ENCODE measurements at places on chromosomes 11 and 22.

DNA sequence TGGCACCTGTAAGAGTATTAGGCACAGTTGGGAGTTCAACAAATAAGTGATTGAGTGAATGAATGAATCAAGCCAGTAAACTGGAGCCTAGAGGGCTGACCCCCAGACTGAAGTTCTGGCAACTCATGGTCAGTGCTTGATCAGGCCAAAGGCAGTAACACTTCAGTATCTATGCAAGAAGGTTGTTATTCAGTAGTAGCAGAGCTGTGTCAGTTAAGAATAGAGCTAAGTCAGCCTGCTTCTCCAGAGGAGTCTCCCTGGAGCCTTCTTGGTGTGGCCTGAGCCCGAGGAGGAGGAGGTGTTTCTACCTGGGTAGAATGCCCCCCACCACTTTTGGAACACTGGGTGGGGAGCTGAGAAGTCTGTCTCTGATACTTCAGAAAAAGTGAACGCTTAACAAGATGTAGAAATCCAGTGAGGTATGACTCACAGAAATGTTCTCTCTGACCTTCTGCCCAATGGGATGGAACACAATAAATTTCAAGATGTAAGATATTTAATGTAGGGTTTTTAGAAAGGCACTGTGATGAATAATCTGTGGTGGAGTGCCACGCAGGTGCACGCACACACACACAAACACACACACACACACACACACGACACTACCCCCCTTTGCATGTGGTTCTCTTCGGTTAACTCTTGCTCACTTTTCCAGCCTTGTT lies 219.9 kb downstream of the HIPK3 start:
- DNase-seq: no peak

- no peak for DNase-seq
Observed at GRCh38 chr11:122367809-122368231, 251.8 kb upstream of the BLID start.

DNA sequence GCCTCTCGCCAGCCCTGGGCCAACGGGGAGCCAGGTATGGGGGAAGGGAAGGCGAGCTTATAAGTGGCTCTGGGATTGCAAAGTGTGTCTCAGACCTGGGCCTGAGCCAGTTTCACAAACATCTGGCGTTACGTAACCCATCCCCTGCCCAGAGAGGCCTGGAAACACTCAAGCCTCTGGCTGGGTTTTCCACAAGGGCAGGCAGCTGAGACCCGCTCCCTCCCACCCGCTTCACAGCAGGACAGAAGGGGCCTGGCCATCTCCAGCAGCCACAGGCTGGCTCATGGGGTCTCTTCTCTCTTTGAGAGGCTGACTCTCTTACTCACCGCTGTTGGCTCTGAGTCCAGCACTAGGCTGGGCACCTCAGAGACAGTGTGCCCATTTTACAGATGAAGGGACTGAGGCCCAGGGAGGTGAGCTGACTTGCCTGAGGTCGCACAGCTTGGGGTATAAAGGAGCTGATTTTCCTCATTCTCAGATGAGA lies 44.5 kb downstream of the TRIOBP start:
- DNase-seq: no peak

GRCh38 chr11:117852309-117852708 lies 24.1 kb downstream of the FXYD6 start:
- no peak for DNase-seq

GRCh38 chr11:128632141-128632791 lies 44.9 kb upstream of the ETS1 start:
- DNase-seq: no peak

DNA sequence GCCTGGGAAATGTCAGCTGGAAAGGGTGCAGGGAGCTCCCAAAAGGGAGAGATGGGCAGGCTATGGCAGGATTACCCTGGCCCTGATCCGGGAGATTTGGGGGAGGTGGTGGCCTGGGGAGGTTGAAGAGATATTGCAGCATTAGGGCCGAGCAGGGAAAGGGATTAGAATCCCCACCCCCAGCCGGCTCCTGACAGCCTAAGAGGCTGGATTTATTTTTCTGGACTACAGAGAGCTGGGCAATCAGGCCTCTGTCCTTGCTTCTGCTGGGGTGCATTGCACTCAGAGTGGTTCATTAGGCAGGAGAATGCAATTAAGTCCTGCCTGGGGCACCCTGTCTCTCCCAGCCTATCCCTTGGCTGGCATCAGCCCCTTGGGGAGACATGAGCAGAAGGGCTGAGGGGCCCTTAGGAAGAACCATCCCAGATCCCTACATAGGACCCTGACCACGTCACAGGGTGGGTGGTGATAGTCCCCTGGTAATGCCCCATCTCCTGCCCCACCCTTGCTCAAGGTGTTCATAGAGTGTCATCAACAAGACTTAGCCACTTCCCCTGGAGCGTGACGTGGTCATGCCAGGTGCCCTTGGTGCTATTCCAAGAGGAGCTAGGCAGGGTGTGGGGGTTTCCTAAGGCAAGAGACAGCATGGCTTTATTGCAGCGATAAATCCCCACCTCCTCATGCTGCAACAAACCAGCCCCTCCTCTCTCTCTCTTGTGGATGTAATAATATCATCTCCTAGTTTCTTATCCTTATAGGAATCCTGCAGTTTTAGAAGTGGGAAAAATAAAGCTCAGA lies 38.4 kb upstream of the KLHL35 start:
- no peak for DNase-seq

GRCh38 chr11:93969925-93970922 lies 50.9 kb upstream of the HEPHL1 start:
- DNase-seq: no peak

DNA sequence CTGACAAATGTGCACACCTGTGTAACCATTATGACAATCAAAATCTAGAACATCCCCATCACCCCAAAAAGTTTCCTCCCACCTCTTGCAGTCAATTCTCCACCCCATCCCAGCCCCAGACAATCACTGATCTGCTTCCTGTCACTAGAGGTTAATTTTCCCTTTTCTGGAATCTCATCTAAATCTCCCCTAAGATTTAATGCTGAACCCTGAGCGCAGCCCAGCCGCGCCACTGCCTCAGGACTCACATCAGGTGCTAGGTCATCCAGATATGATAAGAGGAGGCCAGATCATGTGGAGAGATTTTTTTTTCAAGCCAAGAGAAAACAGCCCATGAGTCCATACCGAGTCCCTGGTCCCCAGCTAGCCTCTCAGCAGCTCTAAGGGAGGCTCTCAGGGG lies 4.3 kb upstream of the TMPRSS13 start:
- DNase-seq: no peak

- no peak for DNase-seq
Observed at GRCh38 chr22:30312053-30312452, 14.7 kb downstream of the TBC1D10A start.

DNA sequence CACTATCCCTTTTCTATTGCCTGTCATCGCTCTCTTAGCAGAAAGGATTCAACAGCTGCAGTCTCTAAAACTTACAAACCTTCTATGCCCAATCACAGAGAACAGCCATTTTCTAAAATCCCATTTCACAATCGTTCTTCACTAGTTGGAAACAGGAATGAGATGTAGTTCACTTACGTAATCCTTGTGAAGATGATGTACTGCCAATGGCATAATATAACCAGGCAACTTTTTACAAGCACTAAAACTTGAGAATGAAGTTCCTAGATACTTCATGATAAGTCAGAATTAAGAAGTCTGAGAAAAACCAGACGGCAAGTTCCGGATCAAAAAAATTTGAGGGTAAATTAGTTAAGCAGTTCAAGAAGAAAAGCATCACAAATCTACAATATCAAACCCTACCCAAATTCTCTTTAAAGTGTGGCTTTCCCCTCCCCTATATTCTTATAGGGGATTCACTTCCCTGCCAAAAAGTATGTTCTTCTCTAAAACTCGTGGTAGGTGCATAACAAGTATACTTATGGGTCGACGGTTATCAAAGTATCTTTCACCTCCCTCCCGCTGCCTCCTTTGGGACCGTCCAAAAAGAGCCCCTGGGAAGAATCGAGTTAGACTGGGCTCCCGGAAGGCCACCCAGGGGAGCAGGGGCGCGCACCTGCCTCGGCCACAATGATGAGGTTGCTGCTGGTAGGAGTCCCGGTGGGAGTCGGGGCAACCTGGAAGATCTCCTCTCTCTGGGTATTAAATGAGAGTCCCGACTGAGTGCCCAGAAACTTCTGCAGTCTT lies 666 bp downstream of the MSANTD4 start:
- no peak for DNase-seq

DNA sequence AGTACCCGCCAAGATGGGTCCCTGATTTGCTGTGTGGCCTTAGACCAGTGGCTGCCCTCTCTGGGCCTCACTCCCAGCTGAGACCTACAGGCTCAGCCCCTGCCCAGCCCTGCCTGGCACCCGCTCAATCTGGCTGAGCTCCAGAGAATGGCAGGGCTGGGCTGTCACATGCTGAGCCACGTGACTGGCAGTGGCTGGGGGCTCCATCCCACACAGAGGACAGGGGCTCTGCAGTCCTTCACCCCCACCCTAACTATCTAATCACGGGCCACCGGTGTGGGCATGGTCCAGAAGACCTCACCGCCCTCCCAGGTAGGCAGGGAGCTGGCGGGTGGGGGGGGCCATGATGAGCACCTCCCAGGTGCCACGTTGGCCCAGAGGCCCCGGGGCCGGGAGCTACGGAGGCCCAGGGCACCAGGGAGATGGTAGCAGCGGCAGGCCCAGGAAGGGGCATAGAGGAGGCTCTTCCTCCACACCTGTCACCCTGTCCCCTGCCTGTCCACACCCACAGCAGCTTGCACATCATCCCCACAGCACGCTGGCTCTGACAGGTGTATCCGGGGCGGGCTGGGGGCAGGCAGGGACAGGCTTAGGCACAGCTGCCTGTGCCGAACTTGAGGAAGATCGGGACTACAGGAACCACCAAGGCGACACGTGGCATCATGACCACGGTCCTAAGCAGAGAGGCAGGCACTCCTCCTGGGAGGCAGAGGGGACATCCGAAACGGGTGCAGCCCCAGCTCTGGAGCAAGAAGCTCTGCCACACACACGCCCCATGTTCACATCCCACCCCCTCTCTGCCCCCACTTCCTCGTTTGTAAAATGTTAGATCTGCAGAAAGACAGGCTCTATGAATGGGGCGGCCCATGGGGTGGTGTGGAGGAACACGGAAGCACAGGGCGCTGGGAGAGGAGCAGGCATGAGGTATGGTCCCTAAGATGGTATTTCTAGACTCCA lies 1.5 kb upstream of the ALDH3B1 start:
- DNase-seq: no peak

GRCh38 chr22:30021881-30022619 lies 58.2 kb upstream of the HORMAD2 start:
- no peak for DNase-seq

DNA sequence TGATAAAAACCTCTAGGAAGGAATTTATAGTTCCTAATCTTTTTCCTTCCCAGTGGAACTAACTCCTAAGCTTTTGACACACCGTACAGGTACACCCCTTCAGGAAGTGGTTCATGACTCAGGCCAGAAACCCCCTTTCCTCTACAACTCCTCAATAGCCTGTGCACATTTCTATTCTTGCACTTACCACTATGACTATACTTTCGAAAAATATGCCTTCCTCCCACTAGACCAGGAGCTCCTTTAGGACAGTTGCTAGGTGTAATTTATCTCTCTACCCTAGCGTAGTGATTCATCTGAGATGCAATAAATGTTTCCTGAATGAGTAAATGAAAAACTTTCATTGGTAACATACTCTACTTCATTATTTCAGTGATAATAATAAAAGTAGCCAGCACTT lies 14.5 kb downstream of the MAP6 start:
- DNase-seq: no peak

DNA sequence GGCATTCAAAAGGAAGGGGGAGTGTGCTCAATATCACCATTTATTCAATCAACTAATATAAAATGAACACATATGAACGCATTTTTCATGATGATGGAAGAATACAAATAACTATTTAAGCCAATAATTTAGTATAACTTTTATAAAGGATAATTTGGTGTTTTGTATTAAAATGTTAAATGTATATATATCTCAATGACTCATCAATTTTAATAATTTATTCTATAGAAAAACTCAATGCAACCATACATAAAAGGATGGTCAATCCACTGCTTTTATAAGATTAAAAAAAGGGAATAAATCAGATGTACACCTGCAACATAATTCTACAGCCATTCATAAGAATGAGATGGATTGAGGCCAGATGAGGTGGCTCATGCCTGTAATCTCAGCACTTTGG lies 50.6 kb downstream of the PICALM start:
- no peak for DNase-seq

GRCh38 chr11:131749101-131749500 lies 378.7 kb downstream of the NTM start:
- DNase-seq: no peak

- no peak for DNase-seq
Observed at GRCh38 chr11:95360377-95361075, 129.5 kb upstream of the SESN3 start.

DNA sequence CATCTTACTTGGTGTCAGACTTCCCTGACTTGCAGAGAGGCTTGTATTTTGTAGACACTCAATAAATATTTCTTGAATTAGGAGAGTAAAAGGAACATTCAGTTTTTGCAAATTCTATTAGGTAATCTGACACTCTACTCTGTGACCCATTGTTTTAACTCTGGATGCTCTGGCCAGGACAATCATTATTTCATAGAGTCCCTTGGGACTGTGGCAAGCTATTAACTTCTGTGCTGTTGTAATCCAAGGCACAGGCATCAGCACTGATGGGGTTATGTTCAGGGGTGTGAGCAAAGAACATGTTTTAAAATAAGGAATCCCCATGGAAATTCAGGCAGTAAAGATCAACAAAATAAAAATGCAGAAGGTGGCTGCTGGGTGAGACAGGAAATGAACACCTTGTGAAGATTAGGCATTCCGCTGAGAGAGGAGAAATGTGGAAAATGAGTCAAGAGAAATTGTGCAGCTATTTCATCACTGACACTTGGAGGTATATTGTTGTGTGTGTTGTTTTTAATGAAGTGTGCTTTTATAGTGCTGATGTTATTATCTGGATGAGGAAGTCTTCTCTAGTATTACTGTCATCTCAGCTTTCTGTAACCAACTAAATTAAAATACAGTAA lies 175.2 kb downstream of the WNT11 start:
- DNase-seq: no peak

DNA sequence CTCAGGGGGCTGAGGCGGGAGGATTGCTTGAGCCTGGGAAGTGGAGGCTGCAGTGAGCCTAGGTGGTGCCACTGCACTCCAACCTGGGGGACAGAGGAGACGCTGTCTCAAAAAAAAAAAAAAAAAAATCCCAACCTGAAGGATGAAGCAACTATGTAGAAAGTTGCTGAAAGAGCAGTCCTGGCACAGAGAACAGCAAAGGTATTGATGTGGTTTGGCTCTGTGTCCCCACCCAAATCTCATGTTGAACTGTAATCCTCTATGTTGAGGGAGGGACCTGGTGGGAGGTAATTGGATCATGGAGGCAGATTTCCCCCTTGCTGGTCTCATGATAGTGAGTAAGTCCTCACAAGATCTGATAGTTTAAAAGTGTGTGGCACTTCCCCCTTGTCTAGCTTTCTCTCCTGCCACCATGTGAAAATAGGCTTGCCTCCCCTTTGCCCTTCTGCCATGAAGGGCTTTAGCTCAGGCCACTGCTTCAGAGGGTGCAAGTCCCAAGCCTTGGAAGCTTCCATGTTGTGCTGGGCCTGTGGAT lies 10.7 kb upstream of the SERPING1 start:
- DNase-seq: no peak

- DNase-seq: no peak
Observed at GRCh38 chr22:48407256-48407955, 1420.3 kb downstream of the BRD1 start.

GRCh38 chr11:20157728-20158127 lies 2.5 kb downstream of the DBX1 start:
- no peak for DNase-seq

GRCh38 chr11:57792870-57793269 lies 31.3 kb downstream of the CTNND1 start:
- no peak for DNase-seq

Data from NCI-H1436 treated with DMSO at 0.1 percent for 48 hours (cell line).